ENCODE measurements at places on chromosomes 11 and 22.

- DNase-seq: no peak
Observed at GRCh38 chr11:76209973-76210930, 4.0 kb upstream of the WNT11 start.

- no peak for DNase-seq
Observed at GRCh38 chr11:116233561-116233960, 539.2 kb downstream of the BUD13 start.

- no peak for DNase-seq
Observed at GRCh38 chr11:119580081-119580480, 148.9 kb downstream of the NECTIN1 start.

DNA sequence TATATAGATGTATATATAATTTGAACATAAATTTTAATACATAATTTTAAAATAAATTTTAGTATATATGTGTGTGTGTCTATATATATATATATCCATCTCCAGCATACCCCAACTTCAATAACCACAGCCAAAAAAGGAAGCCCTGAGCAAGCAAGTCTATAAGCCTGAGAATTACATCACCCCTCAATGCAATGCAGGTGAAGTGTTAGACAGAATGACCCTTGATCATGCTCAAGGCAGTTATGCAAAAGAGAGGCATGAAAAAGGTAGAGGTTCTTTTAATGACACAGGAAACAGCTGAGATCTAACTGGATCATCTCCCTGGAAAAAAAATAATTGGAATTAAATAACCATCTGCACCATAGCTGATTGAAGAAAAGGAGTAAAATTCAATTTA is 557.9 kb upstream of the ANO5 start:
- DNase-seq: no peak

DNA sequence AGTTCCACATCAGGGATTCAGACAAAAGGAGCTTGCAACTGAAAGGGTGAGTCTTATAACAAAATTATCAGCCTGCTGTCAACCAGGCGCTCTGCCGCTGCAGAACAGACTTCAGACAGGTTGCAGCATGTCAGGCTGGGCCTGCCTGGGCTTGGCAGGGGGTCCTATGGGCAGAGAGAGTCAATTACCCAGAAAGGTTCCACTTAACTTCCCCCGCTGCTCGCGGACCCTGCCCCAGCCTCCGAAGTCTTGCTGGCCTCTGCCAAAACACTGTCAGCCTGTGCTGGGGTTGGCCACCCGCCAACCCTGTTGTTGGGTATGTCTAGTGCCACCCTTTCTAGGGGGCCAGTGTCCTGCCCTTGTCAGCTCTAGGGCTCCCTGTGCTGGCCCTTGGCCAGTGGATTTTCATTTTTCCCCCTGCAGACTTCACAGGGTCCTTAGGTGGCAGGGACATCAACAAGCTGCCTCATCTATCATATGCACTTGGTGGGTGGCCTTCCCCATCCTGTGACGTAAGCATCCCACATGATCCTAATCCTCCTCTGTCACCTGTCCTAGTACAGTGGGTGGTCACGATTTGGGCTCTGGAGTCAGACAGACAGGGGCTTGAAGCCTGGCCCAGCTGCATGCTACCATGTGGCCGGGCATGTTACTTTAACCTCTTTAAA is 166.5 kb upstream of the CADM1 start:
- DNase-seq: no peak

All from H9 (cell line).